ENCODE measurements at places on chromosomes 2 and 18.

- peaks cover 42% of the 10 kb centered on the region for H3K4me1 ChIP-seq
- no peaks in the 10 kb centered on the region for H3K27me3 ChIP-seq
- H3K4me3 ChIP-seq, result no peak overlapping the region
- H3K36me3 ChIP-seq, result no peaks in the 10 kb centered on the region
These were observed 38.6 kb downstream of the RAMP1 start for GRCh38 chr2:237898057-237898414.

- DNase-seq, result no peak
- H3K27me3 ChIP-seq, result no peaks in the 10 kb centered on the region
- H3K36me3 ChIP-seq, result no peaks in the 10 kb centered on the region
- no peaks in the 10 kb centered on the region for H3K4me1 ChIP-seq
- no peak overlapping the region for H3K27ac ChIP-seq
- H3K4me3 ChIP-seq, result no peak overlapping the region
These were observed 72.7 kb upstream of the MAP3K20 start for GRCh38 chr2:173002751-173003541.

- DNase-seq, result no peak
- H3K4me1 ChIP-seq, result no peaks in the 10 kb centered on the region
- peaks cover 6% of the 10 kb centered on the region for H3K27me3 ChIP-seq
- no peaks in the 10 kb centered on the region for H3K36me3 ChIP-seq
These were observed 158.9 kb downstream of the MSH2 start for GRCh38 chr2:47561906-47562305.

DNA sequence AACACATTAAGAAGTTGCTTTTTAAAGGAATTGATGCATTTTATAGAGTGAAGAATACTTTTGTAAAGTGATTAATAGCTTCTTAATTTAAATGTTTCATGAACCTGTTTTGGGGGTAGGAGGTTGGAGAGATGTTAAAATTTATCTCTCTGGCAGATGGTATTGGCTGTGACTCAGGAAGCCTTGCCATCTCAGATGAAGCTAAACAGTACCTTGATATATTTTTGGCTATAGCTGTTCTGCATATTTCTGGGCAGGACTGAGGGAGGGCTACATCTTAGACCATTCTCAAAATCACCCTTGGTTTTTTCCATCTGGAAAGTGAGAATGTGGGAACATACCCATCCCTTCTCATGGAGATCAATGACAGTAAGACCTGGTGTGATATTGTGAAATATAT is 13.4 kb downstream of the CAPN14 start:
- no peaks in the 10 kb centered on the region for H3K27me3 ChIP-seq
- no peak overlapping the region for H3K27ac ChIP-seq
- H3K36me3 ChIP-seq, result no peaks in the 10 kb centered on the region
- H3K4me1 ChIP-seq, result no peaks in the 10 kb centered on the region

GRCh38 chr18:10462597-10462996 is 8.2 kb downstream of the APCDD1 start:
- no peaks in the 10 kb centered on the region for H3K4me1 ChIP-seq
- H3K4me3 ChIP-seq, result no peak overlapping the region
- no peaks in the 10 kb centered on the region for H3K36me3 ChIP-seq
- DNase-seq, result no peak
- no peak overlapping the region for H3K27ac ChIP-seq

- peaks cover 16% of the 10 kb centered on the region for H3K4me1 ChIP-seq
- H3K27ac ChIP-seq, result no peak overlapping the region
- no peak overlapping the region for H3K4me3 ChIP-seq
- no peak for DNase-seq
- H3K36me3 ChIP-seq, result peaks cover 22% of the 10 kb centered on the region
These were observed 20.4 kb upstream of the SANBR start for GRCh38 chr2:61045226-61045625.

GRCh38 chr2:1527153-1527992 is 114.1 kb downstream of the TPO start:
- no peak overlapping the region for H3K27ac ChIP-seq
- H3K27me3 ChIP-seq, result peaks cover 3% of the 10 kb centered on the region
- H3K36me3 ChIP-seq, result no peaks in the 10 kb centered on the region

DNA sequence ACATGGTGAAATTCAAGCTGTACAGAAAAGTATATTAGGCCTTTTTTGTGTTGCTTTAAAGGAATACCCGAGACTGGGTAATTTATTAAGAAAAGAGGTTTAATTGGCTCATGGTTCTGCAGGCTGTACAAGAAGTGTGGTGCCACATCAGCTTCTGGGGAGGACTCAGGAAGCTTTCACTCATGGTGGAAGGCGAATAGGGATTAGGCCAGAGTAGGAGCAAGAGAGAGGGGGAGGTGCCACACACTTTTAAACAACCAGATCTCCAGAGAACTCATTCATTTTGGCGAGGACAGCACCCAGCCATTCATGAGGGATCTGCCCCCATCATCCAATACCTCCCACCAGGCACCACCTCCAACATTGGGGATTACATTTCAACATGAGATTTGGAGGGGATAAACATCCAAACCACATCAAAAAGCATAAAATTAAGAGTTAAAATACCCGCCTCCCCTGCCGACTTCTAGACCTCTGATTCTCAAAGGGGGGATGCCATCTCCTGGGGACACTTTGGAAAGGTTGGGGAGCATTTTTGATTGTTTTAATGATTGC is 15.1 kb upstream of the LIPG start:
- H3K4me1 ChIP-seq, result no peaks in the 10 kb centered on the region
- no peaks in the 10 kb centered on the region for H3K36me3 ChIP-seq
- H3K27me3 ChIP-seq, result peaks cover 12% of the 10 kb centered on the region
- no peak for DNase-seq
- no peak overlapping the region for H3K4me3 ChIP-seq

DNA sequence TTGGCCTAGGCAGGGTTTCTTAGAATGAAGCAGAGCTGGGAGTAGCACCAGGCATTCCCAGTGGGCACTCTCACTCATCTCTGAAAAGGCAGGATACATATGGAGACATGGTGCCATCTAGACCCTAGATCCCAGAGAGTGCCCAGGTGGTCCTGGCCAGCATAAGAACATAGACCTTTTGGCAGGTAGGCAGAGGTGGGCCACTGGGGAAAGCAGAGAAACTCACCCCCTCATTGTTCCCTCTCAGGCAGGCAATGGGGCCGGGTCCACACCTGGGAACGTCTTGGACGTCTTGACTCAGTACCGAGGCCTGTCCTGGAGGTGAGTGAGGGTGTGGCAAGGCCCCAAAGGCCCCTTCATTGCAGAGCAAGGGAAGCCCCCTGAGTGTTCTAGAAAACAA is 69.2 kb downstream of the PLB1 start:
- no peaks in the 10 kb centered on the region for H3K36me3 ChIP-seq
- DNase-seq, result no peak
- no peak overlapping the region for H3K27ac ChIP-seq
- H3K4me3 ChIP-seq, result no peak overlapping the region
- H3K27me3 ChIP-seq, result no peaks in the 10 kb centered on the region
